ENCODE measurements at places on chromosomes 1 and 21.
A peak's percentile ranks its signal among the peaks of the same experiment; 100 is the strongest.

DNA sequence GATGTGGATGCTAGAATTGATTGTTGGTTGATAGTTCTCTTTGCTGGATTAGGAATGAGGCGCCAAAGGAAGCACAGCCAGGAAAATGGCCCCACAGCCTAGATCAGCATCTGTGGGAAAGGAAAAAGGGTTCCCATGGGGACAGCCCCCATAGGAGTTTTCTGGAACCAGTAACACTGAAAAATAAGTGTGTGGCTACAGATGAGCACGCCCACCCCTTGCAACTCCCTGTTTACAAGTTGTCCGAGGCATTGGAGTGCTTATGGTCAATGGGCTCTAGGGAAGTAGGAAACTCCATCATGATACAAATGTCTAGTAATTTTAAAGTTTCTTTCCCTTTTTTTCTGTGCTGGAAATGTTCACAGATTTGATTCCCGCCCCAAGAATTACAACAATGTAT, 23.8 kb upstream of the UBE2U start:
- DNase-seq = no peak

GRCh38 chr21:41952568-41953248, 1.1 kb downstream of the C2CD2 start:
- no peak for DNase-seq

GRCh38 chr1:57384901-57385300, 39.0 kb downstream of the DAB1 start:
- no peak for DNase-seq

- DNase-seq = no peak
Observed at GRCh38 chr1:205962821-205963221, 19.6 kb upstream of the SLC26A9 start.

- DNase-seq = peak; percentile 71
Observed at GRCh38 chr21:37435120-37435519, 68.5 kb downstream of the DYRK1A start.

GRCh38 chr1:229162825-229163515, 107.9 kb upstream of the RAB4A start:
- DNase-seq = no peak

DNA sequence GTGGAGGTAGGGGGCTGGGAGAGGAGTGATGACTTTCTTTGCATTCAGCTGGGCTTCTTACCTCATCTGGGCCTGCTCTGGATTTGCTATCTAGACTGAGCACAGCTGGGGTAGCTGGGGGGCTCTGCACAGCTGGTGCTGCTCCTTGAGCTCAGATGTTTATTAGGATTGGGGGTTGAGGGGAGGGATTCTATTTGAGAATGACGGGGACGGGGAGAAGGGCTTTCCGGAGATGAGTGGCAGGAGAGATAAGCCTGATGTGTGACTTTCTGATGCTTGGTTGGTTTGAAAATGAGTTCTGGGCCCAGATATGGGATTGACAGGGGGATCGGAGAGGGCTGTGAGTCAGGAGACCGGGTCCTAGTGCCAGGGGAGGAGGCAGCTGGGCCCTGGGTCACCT, 146.1 kb upstream of the CSF3R start:
- DNase-seq = no peak

GRCh38 chr1:60891281-60891680, 191.1 kb upstream of the NFIA start:
- no peak for DNase-seq

DNA sequence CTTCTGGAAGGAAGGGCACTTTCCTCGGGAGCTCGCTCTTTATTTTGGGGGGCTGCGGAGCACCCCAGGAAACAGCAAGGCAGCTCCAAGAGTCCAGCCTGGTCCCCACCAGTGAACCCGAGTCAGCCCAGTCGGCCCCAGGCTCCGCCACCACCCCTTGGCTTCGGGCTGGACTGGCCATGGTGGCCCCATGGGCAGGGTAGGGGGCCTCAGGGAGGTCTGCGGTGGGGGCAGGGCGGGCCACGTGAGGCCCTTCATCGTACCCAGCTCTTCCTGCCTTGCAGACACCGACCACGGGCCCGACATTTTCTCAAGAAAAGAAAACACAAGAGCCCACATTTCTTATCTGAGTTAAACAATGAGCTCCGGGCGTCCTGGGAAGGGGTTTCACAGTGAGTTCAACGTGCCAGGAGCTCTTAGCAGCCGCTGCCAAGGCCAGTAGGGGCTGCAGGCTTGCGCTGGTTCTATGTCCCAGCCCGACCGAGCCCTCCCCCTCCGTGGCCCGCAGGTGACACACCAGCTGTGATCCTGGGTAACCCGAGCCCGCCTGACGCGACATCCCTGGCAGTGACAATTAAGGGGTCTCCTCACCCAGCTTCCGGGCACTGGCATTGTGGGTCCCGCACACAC, 66.2 kb downstream of the PRDM16 start:
- DNase-seq = no peak

Data from SK-N-MC (cell line).